Coronary artery (tissue), 2 donors: ENCODE measurements at places on chromosomes 12 and 14.

DNA sequence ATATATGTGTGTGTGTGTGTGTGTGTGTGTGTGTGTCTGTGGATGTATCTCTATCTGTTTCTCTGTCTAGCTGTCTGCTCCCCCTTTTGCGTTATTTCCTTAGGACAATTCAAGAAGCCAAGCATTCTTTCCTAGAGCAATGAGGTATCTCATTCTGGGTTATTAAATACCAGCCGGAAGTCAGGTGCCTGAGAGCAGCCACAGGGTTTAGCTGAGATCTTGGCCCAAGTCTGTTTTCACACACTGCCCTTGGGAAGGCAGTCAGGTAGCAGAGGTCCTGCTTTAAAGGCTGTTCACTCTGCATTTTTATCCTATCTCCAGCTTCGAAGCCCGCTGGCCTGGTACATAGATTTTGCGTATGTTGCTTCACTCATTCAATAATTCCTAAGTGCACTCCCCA is 76.8 kb downstream of the TSPAN9 start:
- no peak for DNase-seq

DNA sequence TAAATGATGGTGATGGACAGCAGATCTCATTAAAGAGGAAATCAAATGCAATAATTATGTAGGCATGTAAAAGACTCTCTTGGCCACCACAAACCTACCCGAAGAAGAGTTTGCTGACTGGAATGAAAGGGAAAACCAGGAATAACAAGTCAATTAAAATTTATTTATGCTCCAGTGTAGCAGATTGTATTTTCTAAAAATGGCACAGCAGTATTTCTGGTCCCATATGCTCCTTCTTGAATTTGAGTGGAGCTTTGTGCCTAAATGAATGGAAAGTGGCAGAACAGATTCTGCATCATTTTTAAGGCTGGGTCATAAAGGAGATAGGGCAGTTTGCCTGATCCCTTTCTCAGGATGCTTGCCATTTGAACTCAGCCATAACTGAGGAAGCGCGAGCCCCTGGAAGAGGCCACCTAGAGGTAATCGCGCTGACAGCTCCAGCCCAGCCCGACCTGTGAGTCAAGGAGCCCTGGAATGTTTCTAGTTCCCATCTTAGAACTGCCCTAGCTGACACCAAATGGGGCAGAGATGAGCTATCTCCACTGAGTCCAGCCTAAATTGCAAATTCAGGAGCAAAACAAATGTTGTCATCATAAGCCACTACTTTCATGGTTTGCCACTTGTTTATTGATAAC is 229.2 kb upstream of the TMTC1 start:
- DNase-seq: no peak

DNA sequence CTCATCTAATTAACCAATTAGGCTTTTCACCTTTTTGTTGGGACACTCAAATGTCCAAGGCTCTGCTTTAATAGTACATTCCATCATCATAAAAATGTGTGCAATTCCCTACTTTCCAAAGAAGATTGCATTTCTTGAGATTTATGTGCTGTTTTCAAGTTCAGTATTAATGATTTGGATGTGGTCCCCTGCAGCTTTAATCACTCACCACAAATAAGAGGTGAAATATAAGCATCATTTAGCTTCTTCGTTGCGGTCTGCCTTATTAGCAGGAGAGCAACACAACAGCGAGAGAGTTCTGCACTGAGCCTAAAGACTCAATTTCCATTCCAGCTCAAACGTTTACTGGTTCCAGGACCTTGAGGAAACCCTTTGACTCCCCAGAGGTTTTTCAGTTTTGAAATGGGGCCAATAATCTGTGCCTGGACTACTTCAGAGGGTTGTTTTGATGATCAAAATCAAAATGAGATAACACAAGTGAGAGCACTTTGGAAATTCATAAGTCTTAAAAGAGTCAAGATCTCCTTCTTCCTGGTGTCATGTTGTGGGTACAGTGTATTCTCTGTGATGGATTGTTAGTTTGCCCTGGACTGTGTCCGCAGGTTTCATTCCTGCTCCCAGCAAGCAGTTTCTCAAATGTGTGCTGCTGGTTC is 53.1 kb downstream of the RERG start:
- DNase-seq: no peak

DNA sequence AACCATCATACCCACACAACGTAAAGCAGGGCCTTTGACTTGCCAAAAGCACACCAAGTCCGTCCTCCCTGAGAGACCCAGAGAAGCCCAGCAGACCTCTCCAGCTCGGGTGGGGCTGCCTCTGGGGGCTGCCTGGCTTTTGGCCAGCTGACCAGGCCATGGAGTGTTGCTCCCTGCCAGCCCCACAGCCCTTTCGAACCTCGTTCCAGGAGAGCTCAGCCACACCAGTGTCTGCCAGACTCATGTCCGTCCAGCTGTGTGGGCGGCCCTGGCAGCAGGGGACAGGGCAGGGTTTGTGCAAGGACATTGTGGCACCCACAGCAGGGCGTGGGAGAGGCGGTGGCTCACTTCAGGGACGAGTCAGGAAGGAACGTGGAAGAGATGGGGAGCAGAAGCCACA is 22.6 kb upstream of the IRF2BPL start:
- peak; percentile 93 for DNase-seq

GRCh38 chr12:77918046-77918445 is 87.4 kb downstream of the NAV3 start:
- no peak for DNase-seq

GRCh38 chr12:31740628-31741027 is 11.8 kb upstream of the AMN1 start:
- no peak for DNase-seq

- peak; percentile 92 for DNase-seq
Measured at GRCh38 chr12:92899386-92900001, 29.6 kb downstream of the EEA1 start.

DNA sequence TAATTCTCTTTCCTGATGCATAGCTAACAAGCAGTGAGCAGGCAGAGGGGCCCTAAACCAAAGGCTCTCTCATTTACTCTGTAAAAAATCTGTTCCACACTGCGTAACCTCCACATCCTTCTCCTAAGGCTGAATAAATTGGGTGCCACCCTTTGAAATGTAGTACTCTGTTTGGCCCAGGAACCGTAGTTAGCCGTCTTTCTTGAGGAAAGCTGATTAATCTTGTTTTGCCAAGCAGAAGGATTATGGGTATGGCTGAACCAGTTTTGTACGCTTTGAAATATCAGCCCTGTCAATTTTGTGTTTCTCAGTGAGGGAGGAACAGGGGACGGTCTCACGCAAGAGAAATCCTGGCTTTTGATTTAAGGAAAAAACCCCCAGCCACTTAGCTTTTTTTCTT is 19.7 kb downstream of the EML1 start:
- no peak for DNase-seq
